ENCODE measurements at places on chromosomes 7 and 10.

DNA sequence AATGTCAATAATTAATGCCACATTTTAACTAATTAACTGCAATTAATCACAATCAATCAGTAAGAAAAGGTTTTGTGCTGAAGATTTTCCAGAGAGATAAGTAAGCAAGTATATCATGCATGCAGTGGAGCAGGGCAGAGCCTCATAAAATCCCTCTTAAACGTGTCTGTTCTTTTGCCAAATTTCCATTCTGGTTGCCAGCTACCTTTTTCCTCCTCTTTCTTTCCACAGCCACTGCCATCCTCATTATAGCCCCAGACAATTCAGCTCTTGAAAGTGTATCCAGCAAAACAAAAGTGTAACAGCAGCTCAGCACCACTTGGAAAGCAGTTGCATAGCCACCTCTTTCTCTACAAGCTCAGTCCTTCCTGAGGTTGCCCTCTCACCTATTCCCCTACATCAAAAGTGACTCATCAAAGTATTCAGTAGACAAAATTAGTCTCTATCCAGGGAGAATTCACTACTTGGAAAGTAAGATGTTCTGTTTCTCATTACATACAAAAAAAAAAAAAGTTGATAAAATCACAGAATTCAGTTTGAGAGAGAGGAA lies 26.9 kb upstream of the EPHB6 start:
- no peak for DNase-seq

- DNase-seq = no peak
Measured at GRCh38 chr7:91434836-91435235, 170.6 kb downstream of the FZD1 start.

- no peak for DNase-seq
Measured at GRCh38 chr10:31700181-31700611, 228.4 kb downstream of the ARHGAP12 start.

DNA sequence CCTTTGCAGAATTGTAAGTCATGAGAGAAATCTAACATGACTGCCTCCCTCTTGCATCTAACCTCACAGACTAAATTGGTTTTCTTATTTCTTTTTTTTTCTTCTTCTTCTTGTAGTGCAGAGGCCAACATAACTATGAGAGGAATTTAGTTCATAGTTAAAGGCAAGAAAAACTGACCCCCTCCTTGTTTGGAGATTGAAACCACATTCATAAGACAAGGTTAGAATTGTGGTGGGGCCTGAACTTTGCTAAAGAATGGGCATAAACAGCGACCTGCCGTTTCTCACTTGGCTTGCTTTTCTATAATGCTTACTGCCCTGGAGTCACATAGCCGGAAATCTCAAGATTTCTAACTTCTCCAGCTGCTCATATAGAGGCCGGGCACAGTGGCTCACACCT lies 2.4 kb upstream of the POLM start:
- no peak for DNase-seq

- DNase-seq = no peak
Measured at GRCh38 chr10:23448802-23449570, 10.1 kb downstream of the OTUD1 start.

- no peak for DNase-seq
Measured at GRCh38 chr10:10852464-10852863, 165.2 kb upstream of the CELF2 start.

GRCh38 chr10:103967448-103968071 lies 620 bp downstream of the SLK start:
- peak; percentile 53 for DNase-seq

DNA sequence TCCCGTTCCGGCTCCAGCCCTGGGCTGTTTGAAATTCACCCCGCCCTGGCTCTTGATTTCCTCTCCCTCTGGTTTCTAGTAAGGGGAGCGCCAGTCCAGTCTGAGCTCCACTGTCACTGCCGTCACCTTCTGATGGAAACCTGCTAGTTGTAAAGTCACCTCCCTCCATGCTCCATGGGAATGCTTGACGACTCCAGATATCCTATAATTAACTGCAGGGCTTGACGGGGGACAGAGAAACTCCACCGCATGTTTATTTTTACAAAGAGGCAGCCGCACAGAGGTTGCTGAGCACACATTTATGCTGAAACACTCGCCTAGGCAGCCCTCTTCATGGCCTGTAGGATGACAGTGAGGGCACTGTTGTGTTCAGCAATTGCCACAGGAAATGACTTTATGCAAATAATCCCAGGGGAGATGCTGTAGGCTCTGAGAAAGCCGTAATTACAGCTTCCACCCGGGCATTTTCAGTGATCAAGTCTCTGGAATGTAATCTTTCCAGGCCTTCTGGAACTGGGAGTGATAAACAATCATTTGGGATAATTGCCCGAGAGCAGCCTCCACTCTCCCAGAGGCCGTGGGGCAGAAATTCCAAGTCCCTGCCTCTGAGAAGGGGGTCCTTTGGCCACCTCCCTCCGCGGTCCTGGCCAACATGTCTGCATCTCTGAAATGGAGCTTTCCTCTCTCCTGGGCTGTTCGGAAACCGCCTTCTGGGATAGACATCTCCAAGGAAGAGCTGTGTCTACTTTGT lies 300.5 kb downstream of the KLF6 start:
- peak; percentile 70 for DNase-seq

DNA sequence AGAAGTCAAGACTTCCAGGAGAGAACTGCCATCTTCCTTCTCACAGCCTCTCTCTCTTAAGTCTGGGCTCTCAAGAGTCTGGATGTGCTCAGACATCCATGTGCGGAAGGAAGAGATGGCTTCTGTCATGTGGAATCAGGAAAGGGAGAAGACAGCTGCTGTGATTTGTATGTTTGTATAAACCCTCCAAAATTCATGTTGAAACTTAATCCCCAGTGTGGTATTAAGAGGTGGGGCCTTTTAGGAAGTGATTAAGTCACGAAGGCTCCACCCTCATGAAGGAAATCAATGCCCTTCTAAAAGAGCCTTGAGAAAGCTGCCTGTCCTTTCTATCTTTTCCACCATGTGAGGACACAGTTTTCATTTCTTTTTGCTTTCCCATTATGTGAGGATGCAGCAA lies 73.9 kb upstream of the PTN start:
- no peak for DNase-seq

- no peak for DNase-seq
Measured at GRCh38 chr10:28837613-28838390, 160.5 kb downstream of the BAMBI start.

GRCh38 chr7:55533050-55533728 lies 39.1 kb downstream of the VOPP1 start:
- peak; percentile 38 for DNase-seq

DNA sequence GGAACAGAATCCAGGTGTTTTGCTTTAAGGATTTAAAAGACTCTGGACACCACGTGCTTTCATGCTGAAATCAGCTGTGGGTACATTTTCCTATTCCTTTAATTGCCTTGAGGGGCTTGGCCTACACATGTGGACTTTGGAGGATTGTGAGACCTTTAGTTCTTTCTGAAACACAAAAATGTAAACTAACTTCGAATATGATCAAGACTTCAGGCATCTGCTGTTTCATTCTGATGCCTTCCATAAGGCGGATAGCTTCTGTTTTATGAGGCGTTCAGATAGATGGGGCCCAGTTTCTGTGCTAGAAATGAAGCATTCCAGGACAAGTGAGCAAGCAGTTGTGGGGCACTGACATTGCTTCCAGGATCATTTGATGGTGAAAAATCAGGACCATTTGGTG lies 1.5 kb upstream of the NOBOX start:
- DNase-seq = no peak

GRCh38 chr10:133278577-133279265 lies 2.1 kb upstream of the ADAM8 start:
- no peak for DNase-seq

- DNase-seq = peak; percentile 22
Measured at GRCh38 chr10:113133497-113134115, 183.6 kb downstream of the TCF7L2 start.

DNA sequence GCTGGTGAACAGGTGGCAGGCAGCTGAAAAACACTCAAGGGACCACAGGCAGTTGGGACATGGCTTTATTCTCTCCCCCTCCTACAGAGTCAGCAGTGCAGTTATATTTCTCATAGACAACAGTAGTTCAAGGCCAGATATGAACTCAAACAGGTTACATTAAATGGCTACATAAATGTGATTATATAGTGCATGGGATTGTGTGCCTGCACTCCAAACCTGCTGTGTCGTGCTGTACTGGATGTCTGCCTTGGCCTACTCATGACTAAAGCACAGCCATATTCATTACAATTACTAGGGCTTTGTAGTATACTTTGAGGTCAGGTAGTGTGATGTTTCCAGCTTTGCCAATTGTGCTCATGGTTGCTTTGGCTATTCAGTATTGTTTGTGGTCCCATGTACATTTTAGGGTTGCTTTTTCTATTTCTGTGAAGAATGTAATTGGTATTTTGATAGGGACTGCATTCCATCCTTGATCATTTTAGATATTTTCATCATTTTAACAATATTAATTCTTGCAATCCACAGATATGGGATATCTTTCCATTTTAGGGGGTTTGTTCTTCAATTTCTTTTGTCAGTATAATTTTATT lies 393.6 kb downstream of the CNTNAP2 start:
- DNase-seq = no peak

- no peak for DNase-seq
Measured at GRCh38 chr10:92729886-92730285, 40.1 kb downstream of the HHEX start.

- no peak for DNase-seq
Measured at GRCh38 chr7:71311576-71311975, 179.6 kb downstream of the GALNT17 start.

DNA sequence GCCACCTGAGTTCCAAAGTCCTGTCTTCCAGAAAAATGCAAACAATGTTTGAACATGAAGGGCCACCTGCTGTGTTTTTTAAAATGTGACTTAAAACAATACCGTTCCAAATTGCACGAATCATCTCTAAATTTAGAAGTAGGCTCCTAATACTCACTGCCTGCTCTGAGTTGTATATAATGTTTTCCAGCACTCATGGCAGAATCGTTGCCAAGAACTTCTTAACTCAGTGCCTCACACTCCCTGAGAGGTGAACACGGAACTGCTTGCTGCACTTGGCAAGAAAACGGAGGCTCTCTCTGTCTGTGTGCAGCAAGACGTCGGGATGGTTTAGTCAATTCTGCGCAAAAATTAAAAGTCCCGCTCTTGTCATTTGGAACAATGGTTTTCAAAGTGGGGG lies 757.3 kb upstream of the AUTS2 start:
- no peak for DNase-seq

GRCh38 chr10:9577746-9578145 lies 1439.9 kb upstream of the CELF2 start:
- no peak for DNase-seq

GRCh38 chr7:151087245-151088018 lies 1.2 kb downstream of the AGAP3 start:
- DNase-seq = peak; percentile 79

DNA sequence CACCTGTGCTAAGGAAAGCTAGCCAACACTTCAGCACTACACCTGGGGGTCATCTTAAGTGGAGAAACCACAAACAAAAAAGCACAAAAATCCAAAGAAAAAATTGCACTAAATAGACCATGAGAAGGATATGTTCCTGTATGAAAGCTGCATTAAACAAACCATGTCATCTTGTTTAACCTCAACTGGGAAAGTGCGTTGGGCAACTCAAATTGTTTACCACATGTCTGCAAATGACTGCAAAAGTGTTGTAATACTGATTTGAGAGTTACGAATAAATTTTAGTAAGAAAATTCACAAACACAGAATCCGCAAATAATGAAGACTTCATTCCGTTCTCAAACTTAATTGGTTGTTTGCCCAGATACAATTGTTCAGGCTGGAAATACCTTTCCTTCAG lies 111.9 kb upstream of the EGFR start:
- DNase-seq = no peak

DNA sequence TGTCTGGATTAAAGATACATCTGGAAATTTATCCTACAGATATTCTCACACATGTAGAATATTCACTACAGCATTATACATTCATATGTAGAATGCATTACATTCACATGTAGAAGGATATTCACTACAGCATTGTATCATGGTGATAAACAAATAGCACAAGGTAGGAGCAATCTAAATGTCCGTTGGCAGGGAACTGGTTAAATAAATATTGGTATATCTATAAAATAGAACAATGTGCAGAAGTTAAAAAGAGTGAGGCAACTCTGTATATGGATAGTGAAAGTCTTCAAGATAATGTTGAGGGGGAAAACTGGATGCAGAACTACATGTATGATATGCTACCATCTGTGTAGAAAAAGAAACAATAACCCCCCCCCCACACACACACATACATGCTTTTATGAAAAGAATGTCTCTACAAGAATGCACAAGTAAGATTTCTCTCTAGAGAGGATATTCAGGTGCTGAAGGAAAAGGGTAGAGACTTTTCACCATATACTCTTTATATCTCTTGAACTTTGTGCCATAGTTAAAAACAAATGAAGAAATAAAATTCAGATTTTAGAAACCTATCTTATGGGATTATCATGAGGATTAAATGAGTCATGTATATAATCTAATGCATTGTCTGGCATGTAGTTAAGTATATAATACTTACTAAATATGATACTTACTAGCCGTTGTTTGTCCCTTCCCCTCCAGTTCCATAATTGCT lies 86.0 kb upstream of the STRIP2 start:
- DNase-seq = no peak

DNA sequence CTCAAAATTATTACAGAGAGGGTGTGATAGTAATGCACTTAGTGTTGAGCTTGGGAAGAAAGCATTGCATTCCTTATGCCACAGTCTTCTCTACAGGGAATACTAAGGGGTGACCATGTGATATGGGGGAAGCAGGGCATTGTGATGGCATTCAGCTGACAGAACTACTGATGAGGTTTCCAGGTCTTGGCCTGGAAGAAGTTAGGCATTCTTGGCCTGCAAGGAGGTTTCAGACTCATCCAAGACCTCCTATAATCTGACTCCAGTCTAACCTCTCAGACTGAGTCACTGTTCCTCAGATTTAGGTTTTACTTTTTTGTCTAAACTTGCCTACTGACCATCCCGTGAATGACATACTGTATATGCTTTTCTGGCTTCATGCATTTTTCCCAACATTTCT lies 7.9 kb downstream of the STMP1 start:
- DNase-seq = peak; percentile 44

GRCh38 chr10:37289833-37290464 lies 164.6 kb downstream of the ANKRD30A start:
- no peak for DNase-seq

DNA sequence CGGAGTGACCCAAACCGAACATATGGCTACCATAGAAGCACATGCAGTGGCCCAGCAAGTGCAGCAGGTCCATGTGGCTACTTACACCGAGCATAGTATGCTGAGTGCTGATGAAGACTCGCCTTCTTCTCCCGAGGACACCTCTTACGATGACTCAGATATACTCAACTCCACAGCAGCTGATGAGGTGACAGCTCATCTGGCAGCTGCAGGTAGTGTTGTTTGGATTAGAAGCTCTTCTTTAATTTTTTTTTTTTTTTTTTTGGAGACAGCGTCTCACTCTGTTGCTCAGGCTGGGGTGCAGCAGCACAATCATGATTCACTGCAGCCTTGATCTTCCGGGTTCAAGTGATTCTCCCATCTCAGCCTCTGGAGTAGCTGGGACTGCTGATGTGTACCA lies 45.8 kb downstream of the NRF1 start:
- DNase-seq = no peak

GRCh38 chr10:30759423-30759822 lies 129.9 kb upstream of the LYZL2 start:
- no peak for DNase-seq

Measured in hepatic stellate cell (primary cell).